SK-N-MC (cell line): ENCODE measurements at places on chromosomes 5 and 9.

DNA sequence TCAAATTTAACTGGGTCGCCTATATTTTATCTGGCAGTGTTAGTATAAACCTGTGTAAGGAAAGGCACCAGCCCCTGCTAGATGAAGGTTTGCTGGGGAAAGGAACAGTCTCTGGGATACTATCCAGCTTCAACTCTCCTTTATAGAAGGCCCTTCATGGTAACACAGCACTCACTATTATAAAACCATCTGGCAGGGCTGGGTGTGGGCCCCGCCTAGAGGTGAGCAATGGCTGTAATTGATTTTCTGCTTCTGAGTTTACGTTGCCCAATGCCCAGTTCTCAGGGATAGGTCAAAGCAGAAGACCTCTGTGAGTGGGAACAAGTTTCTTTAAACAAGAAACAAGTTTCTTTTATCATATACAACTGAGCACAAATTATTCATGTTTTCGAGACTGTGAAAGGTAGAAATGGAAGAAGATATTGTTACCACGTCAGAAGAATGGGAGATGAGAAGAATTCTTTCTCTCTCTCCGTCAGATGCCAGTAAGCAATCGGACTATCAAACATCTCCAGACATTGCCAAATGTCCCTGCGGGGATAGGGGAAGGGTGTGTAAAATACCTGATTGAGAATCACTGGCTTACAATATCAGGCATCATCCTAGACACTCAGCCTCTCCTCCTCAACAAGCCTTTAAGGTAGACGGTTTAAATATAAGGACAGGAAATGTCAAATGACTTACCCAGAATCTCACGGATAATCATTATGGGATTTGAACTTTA is 205.9 kb downstream of the PDZD2 start:
- DNase-seq, result no peak

DNA sequence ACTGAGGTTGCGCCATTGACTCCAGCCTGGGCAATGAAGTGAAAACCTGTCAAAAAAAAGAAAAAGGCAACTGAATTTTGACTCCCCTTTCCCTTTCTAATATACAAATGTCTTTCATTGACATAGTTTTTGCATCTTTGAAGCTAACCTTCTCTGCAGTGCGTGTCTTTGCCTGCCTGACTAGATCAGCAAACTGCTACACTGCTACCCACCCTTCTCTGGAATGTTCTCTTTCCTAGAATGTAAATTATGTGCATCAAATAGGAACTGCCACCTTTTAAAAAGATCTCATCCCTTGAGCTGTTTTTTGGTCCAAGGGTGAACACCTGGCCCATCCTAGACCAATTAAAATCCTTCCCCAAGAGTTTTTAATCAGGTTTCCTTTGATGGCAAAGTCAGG is 127.6 kb downstream of the SLC28A3 start:
- DNase-seq, result no peak

- no peak for DNase-seq
Measured at GRCh38 chr9:95437559-95437958, 79.2 kb downstream of the PTCH1 start.

GRCh38 chr5:4758550-4758949 is 381.6 kb upstream of the ADAMTS16 start:
- no peak for DNase-seq

DNA sequence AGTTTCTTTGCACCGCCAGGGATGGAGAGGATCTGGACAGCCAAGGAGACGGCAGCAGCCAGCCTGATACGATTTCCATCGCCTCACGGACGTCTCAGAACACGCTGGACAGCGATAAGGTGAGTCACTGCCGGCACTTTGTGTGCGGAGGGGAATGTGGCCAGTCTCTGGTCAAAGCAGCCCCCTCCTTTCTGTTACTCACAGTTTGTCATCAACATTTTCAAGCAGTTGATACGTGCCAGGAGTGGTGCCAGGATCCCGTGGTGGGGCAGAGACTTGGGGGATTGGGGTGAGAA is 175.1 kb upstream of the OTULINL start:
- no peak for DNase-seq
